ENCODE measurements at places on chromosomes 4 and X. TPM values are rescaled to one million over a fixed set of nuclear protein-coding genes. Genes with fewer than 3 reads are reported as not detected.

DNA sequence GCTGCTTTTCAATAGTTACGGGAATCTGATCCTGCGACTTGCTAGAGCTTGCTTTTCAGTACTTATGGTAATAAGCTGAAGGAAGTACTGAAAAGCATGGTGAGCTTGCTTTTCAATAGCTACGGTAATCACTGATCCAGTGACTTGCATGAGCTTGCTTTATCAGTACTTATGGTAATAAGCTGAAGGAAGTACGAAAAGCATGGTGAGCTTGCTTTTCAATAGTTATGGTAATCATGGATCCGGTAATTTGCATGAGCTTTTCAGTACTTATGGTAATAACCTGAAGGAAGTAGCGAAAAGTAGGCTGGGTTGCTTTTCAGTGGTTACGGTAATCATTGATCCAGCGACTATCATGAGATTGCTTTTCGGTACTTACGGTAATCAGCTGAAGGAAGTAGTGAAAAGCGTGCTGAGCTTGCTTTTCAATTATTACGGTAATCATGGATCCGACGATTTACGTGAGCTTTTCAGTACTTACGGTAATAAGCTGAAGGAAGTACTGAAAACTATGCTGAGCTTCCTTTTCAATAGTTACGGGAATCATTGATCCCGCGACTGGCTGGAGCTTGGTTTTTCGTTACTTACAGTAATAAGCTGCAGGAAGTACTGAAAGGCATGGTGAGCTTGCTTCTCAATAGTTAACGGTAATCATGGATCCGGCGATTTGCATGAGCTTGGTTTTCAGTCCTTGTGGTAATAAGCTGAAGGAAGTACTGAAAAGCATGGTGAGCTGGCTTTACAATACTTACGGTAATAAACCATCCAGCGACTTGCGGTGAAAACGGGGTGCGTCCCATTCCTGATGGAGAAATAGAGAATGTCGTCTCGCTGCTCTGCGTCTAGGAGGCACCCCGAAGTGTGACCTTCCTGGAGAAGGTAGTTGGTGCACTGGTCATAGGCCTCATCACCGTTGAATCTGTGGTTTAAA is 6.5 kb downstream of the CRLF2 start:
- peak; percentile 78 for DNase-seq

DNA sequence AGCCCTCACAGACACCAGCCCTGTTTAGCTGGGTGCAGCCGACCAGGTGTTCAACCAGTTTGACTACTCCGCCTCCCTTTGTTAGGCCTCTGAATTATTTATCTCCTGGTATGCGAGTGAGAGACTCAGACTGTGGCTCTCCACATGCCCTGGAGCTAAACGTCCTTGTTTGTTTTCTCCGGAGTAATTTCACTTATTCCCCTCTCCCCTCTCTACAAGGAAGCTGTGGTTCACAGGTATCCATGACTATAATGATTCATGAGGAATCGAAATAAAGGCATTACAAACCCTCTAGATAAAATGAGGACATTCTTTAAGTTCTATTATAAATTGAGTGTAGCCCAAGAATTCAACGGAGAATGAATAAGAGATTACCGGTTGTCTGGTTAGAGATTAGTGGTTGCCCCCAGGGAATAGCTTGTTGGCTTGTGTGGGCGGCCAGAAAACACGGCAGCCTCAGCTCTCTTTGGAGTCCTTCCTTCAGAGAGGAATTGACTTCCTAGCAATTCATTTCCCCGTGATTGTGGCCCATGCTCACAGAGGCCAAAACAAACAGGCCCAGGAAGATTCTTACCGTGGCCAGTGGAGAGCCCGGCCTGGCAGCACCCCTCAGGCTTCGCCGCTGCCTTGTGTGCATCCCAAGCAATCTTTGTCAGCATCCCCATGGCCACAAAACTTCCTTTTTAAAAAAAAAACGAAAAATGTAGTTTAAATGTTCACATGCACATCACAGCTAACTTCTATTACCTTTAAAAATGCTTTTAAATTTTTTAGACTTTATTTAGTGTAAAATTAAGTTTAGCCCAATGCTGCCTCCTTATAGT is 60.2 kb upstream of the CBR4 start:
- peak; percentile 77 for DNase-seq

The PNCK gene
- polyA plus RNA-seq: 0.28 TPM

The HEPH gene
- 8.6 TPM for polyA plus RNA-seq

Measured in BJ (cell line).